ENCODE measurements at places on chromosomes 16 and 17.

DNA sequence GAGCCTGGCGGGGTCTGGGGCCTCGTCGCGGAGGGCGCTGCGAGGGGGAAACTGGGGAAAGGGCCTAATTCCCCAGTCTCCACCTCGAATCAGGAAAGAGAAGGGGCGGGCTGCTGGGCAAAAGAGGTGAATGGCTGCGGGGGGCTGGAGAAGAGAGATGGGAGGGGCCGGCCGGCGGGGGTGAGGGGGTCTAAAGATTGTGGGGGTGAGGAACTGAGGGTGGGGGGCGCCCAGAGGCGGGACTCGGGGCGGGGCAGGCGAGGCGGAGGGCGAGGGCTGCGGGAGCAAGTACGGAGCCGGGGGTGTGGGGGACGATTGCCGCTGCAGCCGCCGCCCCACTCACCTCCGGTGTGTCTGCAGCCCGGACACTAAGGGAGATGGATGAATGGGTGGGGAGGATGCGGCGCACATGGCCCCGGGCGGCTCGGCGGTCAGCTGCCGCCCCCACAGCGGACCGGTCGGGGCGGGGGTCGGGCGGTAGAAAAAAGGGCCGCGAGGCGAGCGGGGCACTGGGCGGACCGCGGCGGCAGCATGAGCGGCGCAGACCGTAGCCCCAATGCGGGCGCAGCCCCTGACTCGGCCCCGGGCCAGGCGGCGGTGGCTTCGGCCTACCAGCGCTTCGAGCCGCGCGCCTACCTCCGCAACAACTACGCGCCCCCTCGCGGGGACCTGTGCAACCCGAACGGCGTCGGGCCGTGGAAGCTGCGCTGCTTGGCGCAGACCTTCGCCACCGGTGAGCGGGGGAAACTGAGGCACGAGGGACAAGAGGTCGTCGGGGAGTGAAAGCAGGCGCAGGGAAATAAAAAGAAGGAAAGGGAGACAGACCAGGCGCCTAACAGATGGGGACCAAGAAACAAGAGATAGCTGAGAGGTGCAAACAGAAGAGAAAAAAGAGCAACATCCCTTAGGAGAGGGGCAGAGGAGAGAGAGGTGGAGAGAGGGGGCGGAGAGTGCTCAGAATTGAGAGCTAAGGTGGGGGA, at the start of gene PNMT:
Gene PNMT (plus strand): TSS at position 509 of the 980 bp plus-strand sequence. CDS start 23 bp downstream, at position 532.
- peak; percentile 47 for DNase-seq

DNA sequence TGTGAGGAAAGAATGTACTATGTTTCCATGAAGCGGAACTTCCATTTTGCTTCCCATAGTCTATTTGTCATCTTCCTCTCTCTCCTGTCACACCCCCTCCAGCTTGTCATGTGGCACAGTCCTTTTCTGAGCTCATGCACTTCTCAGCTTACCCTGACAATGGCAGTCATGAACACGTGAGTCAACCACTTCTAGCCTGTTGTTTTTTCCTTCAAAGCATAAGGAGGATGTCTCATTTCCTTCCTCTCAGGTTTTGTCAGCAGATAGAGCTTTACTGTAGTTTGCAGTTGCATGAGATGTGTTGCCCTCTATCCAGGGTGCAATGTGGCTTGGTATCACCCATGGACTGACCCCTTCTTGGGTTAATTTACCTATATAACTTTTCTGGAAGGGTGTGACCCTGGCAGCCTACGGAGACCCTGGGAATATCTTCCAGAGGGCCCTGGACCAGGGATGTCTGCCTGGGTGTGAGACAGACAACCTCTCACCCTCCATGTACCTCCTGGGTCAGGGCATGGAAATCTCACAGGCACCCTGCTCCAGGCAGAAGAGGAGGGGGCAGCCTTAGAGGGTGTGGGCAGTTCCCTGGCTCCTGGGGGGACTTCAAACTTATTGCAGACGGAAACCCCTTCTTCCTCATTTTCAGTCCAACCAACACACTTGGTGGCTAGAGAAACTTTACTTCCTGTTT, 4.0 kb upstream of the ZNF267 start:
- DNase-seq = peak; percentile 58

- DNase-seq = no peak
These were observed 29.9 kb downstream of the KCNJ16 start for GRCh38 chr17:70104791-70105523.

- DNase-seq = no peak
These were observed 220.1 kb upstream of the GSE1 start for GRCh38 chr16:85392756-85393673.

Data from activated effector memory CD4-positive, alpha-beta T cell treated with Interleukin-2 at 50 U/mL for 16 hours (primary cell).